ENCODE measurements at places on chromosomes 3 and 15. TPM values are rescaled to one million over a fixed set of nuclear protein-coding genes. Genes with fewer than 3 reads are reported as not detected.

- DNase-seq = no peak
- no peaks in the 10 kb centered on the region for H3K36me3 ChIP-seq
- no peaks in the 10 kb centered on the region for H3K27me3 ChIP-seq
- no peak overlapping the region for H3K27ac ChIP-seq
These were observed 128.1 kb downstream of the RPL22L1 start for GRCh38 chr3:170741756-170742529.

DNA sequence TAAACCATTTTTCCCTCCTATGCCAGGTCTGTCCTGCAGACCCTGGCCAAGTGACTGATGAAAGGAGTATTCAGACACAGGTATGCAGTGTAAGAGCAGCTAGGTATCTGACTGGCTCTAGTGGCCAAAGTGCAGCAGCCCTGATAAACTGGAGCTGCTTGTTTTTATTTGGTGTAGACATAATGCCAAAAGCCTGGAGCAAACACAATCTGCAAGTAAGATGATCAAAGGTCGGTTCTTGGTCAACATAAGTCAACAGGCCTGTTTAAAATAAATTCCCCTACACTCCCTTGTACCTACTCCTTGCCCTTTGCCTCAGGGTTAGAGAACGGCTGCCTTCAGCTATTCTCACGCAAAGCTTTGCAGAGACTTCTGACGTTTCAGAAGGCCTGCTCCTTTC is 1003.1 kb downstream of the ZPLD1 start:
- H3K4me1 ChIP-seq = no peaks in the 10 kb centered on the region
- DNase-seq = no peak
- no peak overlapping the region for H3K27ac ChIP-seq
- no peaks in the 10 kb centered on the region for H3K36me3 ChIP-seq
- H3K27me3 ChIP-seq = no peaks in the 10 kb centered on the region

GRCh38 chr15:52651868-52652267 is 27.3 kb downstream of the ATOSA start:
- DNase-seq = no peak
- H3K4me3 ChIP-seq = no peak overlapping the region
- H3K4me1 ChIP-seq = no peaks in the 10 kb centered on the region
- H3K27ac ChIP-seq = no peak overlapping the region
- H3K27me3 ChIP-seq = no peaks in the 10 kb centered on the region

GRCh38 chr3:114439284-114439683 is 145.5 kb downstream of the TIGIT start:
- H3K27ac ChIP-seq = no peak overlapping the region
- DNase-seq = no peak
- no peaks in the 10 kb centered on the region for H3K36me3 ChIP-seq
- H3K27me3 ChIP-seq = no peaks in the 10 kb centered on the region

- H3K27me3 ChIP-seq = no peaks in the 10 kb centered on the region
- H3K4me3 ChIP-seq = no peak overlapping the region
- no peaks in the 10 kb centered on the region for H3K36me3 ChIP-seq
- DNase-seq = no peak
These were observed 9.4 kb downstream of the IGSF11 start for GRCh38 chr3:119025171-119025795.

DNA sequence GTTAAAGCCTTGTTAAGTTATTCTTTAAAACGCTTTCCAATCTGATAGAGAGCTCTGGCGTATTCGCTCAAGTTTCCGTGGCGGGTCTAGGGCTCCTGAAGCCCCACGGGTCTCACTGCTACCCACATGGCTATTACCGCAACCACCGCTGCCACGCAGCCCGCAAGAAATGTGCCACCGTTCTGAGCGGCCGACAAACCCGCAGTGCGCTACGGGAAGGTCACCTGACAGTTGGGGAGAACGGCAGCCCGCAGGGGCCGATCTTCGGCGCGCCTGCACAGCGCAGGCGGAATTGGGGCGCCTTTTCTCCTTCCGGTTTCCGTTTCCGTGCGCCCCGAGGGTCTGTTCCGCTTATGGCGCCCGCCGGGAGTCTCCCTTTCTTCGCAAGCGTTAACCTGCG is 76.6 kb upstream of the SNRPN start:
- no peaks in the 10 kb centered on the region for H3K36me3 ChIP-seq
- H3K27ac ChIP-seq = no peak overlapping the region
- no peaks in the 10 kb centered on the region for H3K27me3 ChIP-seq
- DNase-seq = peak; percentile 43
- peak overlapping the region; percentile 8 for H3K4me3 ChIP-seq

DNA sequence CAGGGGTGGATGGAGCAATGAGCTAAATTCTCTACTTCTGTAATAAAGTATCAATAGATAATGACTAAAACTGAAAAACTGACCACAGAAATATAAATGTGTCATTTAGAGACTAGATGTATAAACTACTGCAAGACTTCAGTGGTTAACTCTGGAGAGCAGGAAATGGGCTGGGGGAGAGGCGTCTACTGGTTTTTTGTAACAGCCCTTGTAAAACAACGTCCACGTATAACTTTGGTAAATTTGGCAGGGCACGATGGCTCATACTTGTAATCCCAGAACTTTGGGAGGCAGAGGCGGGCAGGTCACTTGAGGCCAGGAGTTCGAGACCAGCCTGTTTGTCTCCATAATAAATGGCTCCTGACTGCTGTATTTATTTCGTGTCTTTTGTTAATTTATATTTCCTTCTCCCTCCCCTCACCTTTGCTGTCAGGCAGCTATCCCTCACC is 12.5 kb downstream of the RAB27A start:
- H3K27ac ChIP-seq = no peak overlapping the region
- no peaks in the 10 kb centered on the region for H3K4me1 ChIP-seq

DNA sequence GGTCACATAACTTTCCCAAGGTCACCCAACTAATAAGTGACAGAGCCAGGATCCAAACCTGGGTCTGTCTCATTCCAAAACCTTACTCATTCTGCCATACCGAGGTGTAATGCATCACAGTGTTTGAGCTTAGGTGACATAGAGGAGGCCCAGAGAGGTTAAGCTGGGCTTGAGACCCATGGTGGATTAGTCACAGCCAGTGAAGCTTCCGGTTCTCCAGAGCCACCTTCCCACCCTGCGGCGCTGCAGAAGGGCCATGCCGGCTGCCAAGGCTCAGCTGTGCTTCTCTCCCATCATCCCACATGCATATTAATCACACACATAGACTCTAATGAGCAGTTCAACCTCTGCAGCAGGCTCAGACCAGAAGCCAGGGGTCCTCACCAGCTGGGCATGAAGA is 42.2 kb downstream of the SPSB4 start:
- peak; percentile 51 for DNase-seq
- H3K36me3 ChIP-seq = no peaks in the 10 kb centered on the region
- peak overlapping the region; percentile 11 for H3K27ac ChIP-seq
- no peaks in the 10 kb centered on the region for H3K27me3 ChIP-seq
- no peak overlapping the region for H3K4me3 ChIP-seq
- peaks cover 32% of the 10 kb centered on the region for H3K4me1 ChIP-seq

- H3K36me3 ChIP-seq = no peaks in the 10 kb centered on the region
- DNase-seq = no peak
- peak overlapping the region; percentile 66 for H3K4me3 ChIP-seq
- H3K27me3 ChIP-seq = no peaks in the 10 kb centered on the region
These were observed 940 bp downstream of the BOC start for GRCh38 chr3:113212150-113212843.

DNA sequence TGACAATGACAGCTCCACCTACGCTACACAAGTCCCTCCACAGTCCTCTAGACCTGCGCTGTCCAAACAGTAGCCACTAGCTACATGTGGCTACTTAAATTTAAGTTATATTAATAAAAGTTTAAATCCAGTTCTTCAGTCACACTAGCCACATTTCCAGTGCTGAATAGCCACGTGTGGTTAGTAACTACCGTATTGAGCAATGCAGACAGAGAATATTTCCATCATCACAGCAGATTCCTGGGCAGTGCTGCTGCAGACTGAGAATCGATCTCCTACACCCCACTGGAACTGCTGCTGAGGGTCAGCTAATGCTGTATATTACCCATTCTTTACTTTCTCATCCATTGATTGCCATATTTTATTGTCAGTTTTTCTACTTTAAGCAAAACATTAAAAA is 40.9 kb downstream of the HDC start:
- H3K36me3 ChIP-seq = no peaks in the 10 kb centered on the region
- no peak overlapping the region for H3K4me3 ChIP-seq
- no peak for DNase-seq
- no peaks in the 10 kb centered on the region for H3K4me1 ChIP-seq

GRCh38 chr3:6421666-6422445 is 439.1 kb upstream of the GRM7 start:
- no peaks in the 10 kb centered on the region for H3K27me3 ChIP-seq
- no peak for DNase-seq
- H3K36me3 ChIP-seq = no peaks in the 10 kb centered on the region
- H3K4me1 ChIP-seq = no peaks in the 10 kb centered on the region
- no peak overlapping the region for H3K4me3 ChIP-seq

GRCh38 chr15:62964251-62964650 is 78.3 kb upstream of the TPM1 start:
- H3K4me3 ChIP-seq = no peak overlapping the region
- H3K27ac ChIP-seq = no peak overlapping the region
- H3K36me3 ChIP-seq = no peaks in the 10 kb centered on the region
- DNase-seq = no peak

DNA sequence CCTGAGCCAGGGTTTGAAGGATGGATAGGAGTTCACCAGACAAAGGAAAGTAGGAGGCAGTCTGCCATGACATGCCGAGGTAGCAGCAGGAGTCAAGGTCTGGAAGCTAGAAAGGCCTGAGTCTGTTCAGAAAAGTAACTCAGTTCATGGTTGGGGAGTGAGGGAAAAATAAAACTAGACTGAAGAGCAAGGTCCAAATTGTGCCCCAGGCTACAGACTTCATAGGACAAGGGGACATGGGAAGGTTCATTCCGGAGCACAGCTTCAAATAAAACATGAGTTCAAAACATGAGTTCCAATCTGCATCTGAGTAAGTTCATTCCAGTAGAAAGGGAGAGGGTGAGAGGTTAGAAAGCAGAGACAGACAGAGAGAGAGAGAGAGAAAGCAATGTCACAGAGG is 39.7 kb downstream of the BFSP2 start:
- no peak overlapping the region for H3K4me3 ChIP-seq
- no peaks in the 10 kb centered on the region for H3K27me3 ChIP-seq
- no peak for DNase-seq
- no peaks in the 10 kb centered on the region for H3K4me1 ChIP-seq
- H3K36me3 ChIP-seq = no peaks in the 10 kb centered on the region
- H3K27ac ChIP-seq = no peak overlapping the region

DNA sequence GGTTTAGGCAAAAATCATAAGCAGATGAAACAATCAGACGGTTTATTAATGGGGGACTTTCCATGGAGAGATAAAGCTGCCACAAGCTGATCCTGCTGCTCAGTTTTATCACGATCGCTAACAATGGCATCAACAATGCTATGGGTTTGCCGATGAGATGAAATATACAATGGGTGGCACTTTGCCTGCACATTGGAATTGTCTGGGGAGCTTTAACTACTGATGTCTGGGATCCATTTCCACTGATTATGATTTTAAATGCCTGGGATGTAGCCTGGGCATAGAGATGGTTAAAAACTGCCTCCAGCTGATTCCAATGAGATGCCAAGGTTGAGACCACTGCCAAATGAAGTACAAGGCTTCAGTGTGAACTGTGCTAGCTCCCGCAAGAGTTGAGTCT is 30.8 kb downstream of the CRYGS start:
- H3K4me1 ChIP-seq = no peaks in the 10 kb centered on the region
- H3K27ac ChIP-seq = no peak overlapping the region
- no peaks in the 10 kb centered on the region for H3K27me3 ChIP-seq

- H3K4me3 ChIP-seq = no peak overlapping the region
- H3K27ac ChIP-seq = no peak overlapping the region
- no peaks in the 10 kb centered on the region for H3K4me1 ChIP-seq
These were observed 163.6 kb upstream of the PRICKLE2 start for GRCh38 chr3:64388886-64389285.

DNA sequence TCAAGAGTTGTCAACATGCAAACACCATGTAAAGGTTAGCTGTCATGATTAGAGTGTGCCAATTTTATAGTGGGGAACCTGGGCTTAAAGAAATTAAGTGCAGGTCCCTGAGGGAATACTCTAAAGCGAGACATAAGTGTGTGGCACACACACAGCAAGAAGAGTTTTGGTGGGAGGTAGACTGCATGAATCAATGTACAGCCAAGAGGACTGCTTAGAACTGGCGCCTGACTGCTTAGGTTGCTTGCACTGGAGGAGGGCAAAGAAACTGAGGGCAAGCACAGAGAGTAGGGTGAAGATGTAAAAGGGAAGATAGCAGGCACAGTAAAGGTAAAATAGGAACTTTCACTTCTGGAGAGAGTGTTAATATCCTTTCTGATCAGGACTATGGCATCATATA is 184.9 kb downstream of the SOX2 start:
- no peak overlapping the region for H3K4me3 ChIP-seq
- DNase-seq = no peak
- no peaks in the 10 kb centered on the region for H3K36me3 ChIP-seq
- no peak overlapping the region for H3K27ac ChIP-seq

DNA sequence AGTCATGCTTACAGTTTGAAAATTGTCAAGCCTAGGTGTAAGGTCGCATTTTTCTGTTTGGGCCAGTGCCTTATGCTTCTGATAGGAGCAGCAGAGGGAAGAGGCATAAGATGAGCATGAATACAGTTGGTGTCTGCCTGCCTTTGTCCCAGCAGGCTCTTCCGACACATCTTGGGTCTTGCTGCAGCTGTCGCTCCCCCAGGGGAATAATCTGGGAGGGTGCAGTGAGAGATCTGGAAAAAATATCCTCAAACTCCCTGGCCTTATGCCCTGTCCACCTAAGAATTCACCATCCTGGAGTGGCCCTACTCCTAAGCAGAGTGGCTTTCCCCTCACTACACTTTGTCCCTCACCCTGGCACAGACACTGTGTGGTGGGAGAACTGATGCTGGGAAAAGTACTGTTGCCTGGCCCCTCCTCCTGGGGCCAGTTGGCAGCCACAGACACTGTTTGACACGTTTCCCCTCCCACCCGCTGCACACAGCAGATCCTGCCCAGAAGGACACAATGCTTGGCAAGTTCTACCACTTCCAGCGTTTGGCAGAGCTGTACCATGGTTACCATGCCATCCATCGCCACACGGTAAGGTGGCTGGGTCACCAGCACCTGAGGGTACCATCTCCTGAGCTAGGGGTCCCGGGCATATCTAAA is 21.1 kb upstream of the RHO start:
- no peaks in the 10 kb centered on the region for H3K27me3 ChIP-seq
- no peaks in the 10 kb centered on the region for H3K36me3 ChIP-seq
- H3K4me3 ChIP-seq = no peak overlapping the region
- no peak overlapping the region for H3K27ac ChIP-seq
- no peaks in the 10 kb centered on the region for H3K4me1 ChIP-seq

DNA sequence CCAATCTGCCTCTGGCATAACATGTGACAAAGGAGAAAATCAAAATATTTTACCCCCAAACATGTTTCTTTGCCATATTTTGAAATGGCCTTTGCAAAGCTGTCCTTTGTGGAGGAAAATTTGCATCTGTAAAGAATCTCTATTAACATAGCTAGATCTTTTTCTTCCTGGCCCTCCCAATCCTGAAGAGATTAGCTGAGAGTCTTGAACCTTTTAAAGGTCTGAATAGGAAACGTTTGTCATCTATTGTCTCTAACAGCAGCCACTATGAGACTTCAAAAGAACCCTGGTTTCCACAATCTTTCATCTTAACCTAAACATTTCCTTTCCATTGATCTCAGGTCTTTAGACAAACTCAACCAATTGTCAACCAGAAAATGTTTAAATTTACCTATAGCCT is 520.9 kb upstream of the TGFBR2 start:
- H3K27me3 ChIP-seq = no peaks in the 10 kb centered on the region
- no peak overlapping the region for H3K4me3 ChIP-seq
- DNase-seq = no peak
- no peaks in the 10 kb centered on the region for H3K36me3 ChIP-seq
- H3K27ac ChIP-seq = no peak overlapping the region

Gene ZNF385D
- total RNA-seq = 0.65 TPM

Gene ACAD9
- total RNA-seq = 22.6 TPM

Gene LYSMD2
- total RNA-seq = 6.6 TPM

Gene GOLGA6L10
- total RNA-seq = 0.49 TPM

Gene ARGFX
- not detected for total RNA-seq

Gene ZBED2
- not detected for total RNA-seq

Gene XPC
- total RNA-seq = 15.7 TPM

Measured in pancreas (tissue), 10 donors.